ENCODE measurements at places on chromosomes 1 and 21.

DNA sequence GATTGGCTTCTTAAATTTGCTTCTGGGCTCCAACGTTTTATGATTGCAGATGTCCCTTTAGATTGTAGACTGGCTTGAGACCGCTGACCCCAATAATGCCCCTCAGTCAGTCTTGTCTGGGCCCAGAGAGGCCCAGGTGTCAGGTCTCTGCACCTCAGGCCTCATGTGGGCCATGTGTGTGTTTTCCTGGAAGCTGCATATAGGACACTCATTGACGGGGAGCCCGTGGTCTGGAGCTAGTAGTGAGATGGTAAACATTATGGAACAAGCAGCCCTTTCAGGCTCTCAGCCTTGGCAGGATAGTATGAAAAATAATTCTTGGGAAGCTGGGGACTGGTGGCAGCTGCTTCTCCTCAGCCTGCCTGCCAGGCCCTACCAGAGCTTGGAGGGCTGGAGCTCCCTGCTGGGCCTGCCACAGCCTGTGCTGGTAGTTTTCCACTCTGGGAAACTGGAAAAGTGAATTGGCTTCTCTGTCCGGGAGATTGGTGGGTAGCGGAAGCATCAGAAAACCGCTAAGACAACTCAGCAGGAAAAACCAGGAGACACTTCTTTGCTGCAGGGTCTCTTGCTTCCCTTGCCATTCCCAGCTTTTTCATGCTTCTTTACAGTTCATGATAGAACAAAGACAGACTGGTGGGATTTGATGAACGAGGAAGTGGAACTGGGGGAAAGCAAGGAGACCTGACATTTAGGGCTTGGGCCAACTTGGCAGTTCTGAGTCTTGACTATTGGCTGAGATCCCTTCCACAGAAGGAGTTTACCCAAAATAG is 57.8 kb upstream of the HSD17B7 start:
- no peak for DNase-seq

DNA sequence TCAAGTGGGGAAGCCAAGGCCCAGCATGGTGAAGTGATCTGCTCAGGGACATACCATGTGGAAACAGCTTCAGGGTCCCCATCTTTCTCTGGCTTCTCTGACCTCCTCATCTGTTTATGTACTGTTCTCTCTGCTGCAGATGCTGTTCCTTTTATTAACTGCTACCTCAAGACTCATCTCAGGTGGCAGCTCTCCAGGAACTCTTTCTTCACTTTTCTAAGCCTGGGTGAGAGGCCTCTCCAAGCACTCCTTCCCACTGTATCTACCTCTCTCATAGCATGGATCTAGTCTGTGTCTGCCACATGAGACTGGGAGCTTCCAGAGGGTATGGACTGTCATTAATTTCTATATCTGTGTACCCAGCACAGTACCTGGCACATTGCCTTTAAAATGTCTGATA is 73.4 kb upstream of the PPM1J start:
- DNase-seq = no peak

DNA sequence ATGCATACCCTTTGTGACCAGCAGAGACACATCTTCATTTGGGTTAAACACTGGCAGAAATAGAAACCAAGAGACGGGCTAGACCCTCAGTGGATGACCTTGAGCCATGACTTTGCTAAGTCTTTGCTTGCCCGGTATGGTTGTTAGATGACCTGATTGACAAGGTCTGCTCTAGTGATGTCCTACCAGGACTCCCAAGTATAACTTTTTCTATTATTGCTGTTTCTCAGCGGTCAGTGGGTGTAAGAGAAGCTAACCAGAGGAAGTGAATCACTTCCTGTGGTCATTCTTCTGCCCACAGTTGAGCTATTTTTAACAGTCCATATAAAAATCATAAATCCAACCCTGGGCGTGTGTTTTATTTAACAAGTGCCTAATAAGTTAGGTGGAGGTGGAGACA is 126.2 kb upstream of the ETS2 start:
- no peak for DNase-seq

GRCh38 chr1:113931451-113931851 is 2.3 kb downstream of the HIPK1 start:
- no peak for DNase-seq

DNA sequence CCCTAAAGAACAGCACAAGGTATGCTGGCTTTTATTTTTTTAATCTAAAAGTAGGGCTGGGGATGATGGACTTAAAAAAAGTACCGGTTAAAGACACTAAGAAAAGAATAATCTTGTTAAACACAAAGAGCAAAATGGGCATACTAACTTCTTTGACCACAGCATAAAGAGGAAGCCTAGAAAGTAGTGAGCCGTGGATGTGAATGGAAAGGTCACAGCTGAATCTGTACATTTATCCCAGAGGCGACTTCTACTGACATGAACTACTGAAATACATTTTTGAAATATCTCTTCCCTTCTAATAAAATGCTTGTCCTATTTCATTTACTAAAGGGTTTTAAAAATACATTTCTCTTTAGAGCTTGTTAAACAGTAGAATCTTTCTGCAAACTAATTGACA is 140.7 kb downstream of the SLC45A1 start:
- no peak for DNase-seq

DNA sequence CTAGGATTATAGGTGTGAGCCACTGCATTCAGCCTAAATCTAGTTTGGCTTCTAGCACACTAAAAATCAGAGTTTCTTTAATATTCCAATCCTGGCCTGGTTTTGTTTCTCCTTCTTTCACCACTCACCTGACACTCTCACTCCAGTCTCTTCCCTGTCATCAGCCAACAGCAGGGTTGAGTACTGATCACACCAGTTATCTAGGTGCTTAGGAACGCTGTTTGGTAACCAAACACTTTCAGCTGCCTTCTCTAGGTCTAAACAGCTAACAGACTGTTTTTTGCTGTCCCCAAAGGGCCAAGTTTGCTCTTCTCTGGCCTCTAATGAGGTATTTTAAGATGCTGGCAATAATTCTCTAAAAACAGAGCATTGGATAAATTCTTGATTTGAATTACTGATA is 17.7 kb upstream of the FRRS1 start:
- DNase-seq = no peak

- no peak for DNase-seq
These were observed 104.1 kb downstream of the KCNN3 start for GRCh38 chr1:154765970-154766369.

GRCh38 chr1:22485431-22485830 is 33.8 kb downstream of the ZBTB40 start:
- no peak for DNase-seq

DNA sequence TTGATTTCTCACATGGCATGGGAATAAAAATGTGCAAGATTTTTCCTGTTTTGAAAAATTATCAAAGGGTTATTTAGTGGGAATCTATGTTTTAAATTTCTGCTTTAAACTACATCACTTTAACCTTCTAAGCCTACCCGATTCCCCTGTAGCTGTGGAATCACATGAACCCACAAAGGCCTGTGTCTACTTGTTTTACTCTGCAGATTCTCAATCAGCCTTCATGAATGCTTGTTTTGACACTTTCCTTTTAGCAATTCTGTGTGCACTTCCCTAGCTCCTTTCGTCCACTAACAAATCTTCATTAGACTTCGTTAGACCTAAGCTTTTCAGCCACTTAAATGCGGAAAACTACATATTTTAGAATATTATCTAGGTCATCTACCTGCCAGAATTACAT is 56.0 kb upstream of the C1orf21 start:
- no peak for DNase-seq

DNA sequence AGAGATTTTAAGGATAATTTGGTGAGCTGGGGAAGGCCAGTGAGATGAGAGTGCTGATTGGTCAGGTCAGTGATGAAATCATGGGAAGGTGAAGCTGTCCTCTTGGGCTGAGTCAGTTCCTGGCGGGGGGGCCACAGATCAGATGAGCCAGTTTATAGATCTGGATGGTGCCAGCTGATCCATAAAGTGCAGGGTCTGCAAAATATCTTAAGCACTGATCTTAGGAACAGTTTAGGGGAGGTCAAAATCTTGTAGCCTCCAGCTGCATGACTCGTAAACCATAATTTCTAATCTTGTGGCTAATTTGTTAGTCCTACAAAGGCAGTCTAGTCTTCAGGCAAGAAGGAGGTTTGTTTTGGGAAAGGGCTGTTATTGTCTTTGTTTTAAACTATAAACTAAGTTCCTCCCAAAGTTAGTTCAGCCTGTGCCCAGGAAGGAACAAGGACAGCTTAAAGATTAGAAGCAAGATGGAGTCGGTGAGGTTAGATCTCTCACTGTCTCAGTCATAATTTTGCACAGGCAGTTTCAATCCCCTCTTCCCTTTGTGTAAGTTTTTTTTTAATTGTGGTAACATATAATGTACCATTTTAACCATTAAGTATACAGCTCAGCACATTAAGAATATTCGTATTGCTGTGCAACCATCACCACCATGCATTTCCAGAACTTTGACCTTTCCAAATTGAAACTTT is 39.4 kb downstream of the PTAFR start:
- DNase-seq = no peak

- no peak for DNase-seq
These were observed 73.0 kb upstream of the EXO1 start for GRCh38 chr1:241775021-241775420.

DNA sequence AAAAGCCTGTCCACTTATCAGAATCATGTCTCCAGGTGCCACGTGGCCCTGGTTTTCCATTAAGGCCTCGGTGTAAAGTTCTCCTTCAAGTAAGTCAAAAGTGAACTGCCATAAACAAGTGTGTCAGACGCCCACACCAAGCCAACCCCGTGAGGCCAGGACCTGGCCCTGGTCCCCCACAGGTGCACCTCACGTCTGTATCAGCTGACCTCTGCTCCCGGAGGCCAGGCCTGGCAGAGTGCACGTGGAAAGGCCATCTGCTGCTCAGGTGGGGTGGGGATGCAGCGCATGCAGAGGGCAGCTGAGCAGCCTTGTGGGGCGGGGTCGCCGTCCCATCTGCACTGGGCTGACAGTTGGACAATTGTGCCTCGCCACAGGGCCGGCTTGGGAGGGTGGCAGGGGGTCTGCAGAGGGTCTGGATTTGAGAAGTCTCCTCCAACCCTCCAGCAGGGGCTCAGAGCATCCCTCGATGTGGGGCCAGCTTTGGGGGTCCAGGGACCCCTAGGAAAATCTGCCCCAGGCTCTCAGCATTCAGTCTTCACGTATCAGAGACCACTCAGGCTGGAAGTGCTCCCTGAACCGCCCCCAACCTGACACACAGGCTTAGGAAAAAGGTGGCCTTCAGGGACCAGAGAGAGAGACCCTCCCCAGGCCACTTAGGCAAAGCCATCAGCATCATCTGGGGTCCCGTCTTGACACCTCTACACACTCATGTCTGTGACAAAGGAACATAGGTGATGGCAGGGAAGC is 3.0 kb downstream of the SLC19A1 start:
- no peak for DNase-seq

DNA sequence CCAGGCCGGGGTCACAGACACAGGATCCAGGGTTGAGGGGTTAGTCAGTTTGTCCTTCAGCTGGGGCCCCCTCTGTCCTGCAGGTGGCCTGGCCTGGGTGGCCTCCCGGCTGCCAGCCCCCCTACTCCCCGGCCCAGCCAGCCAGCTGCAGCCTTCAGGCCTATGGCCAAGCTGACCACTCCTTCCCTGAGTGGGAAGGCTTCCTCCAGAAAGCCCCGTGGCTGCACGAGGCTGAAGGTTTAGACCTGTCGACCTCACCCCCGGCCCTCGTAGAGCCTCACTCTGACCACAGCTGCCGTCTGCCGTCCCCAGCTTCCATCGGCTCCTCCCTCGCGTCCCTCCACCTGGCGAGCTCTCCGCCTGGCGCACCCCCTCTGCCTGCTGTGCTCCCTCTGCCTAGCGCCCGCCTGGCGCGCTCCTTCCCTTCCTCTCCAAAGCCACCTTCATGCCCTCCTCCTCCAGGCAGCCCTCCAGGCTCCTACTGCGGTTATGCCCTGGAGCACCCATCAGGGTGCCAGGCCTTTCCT is 9.6 kb downstream of the TTLL10 start:
- no peak for DNase-seq

- no peak for DNase-seq
These were observed 95.6 kb downstream of the ZNF644 start for GRCh38 chr1:90925928-90926869.

GRCh38 chr21:45860493-45861155 is 120.9 kb upstream of the COL6A1 start:
- no peak for DNase-seq
